NB4 (cell line): ENCODE measurements at places on chromosomes 4 and X.

DNA sequence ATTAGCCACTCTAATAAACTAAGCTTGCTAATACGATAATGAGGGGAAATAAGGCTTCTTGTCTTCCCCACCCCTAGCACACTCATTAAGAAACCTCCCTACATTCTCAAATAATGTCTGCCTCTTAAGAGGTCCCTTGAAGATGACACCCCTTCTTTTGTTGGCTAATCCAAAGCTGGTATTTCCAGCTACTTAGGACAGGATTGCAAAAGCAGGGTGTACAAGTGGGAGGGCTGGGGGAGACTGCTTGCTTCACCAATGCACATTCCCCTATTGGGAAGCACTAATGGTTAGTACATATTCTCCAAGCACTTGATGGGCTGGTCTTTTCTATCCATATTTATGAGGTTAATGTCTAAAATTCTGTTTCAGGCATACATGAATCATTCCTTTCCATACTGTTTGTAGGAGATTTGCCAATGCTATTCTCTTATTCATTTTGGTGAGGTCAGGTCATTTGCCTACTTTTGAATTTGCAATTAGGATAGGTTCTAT, 16.8 kb upstream of the TIMM8A start:
- DNase-seq, result no peak

DNA sequence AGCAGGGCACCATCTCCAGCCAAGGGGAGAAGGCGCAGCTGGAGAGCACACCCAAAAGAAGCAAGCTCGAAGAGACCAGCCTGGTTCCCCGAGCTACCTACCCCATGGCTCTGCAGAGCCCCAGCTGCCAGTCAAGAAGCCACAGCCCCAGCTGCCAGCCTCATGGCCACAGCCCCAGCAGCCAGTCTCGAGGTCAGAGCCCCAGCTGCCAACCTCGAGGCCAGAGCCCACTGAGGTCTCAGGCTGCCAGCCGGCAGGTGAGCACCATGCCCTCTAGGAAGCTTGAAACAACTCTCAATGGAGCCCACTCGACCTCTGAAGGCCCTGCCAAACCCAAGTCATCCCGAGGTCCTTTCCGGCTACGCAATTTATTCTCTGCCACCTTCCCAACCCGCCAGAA, 27.0 kb upstream of the PRPS1 start:
- DNase-seq, result no peak

DNA sequence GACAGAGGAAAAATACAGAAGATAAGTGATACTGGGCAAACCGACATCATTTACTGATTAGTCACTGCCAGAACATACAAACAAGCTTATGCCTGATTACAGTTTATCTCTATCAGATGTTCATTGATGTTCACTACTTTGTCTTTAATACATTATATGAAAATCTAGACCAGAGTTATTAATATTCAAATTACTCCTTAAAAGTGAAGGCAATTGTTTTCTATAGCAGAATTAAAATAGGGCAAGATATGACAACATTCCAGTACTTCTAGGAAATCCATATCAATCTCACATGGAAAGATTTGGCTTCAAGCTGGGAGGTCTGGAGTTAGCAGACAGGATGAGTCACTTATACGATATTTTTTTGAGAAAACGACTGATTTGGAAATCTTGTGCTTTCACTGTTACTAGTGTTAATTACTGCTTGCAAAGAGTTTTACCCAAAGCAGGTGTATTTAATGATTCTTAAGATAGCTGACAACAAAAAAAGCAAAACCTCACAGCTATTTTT, 31.8 kb downstream of the HPGD start:
- DNase-seq, result no peak

- no peak for DNase-seq
Observed at GRCh38 chr4:85499573-85499972, 24.6 kb downstream of the ARHGAP24 start.

DNA sequence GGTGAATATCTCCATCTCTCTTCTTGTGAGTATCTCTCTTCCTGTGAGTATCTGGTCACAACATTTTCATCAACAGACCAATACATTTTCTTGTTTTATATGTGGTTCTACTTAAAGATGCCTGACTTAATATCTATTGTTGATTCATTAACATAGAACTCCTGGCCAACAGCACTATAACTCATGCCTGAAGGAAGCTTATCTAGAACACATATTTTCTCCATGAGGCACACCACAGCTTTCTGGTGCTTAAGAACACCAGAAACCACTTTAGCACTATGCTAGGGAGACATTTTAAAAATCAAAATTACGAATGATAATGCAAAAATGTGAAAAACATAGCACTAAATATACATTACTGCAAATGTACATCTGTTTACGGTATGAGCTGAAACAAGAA, 190.4 kb downstream of the GABRB1 start:
- no peak for DNase-seq
